NCI-H526 treated with DMSO at 0.1 percent for 48 hours (cell line): ENCODE measurements at places on chromosomes 13 and 19.

DNA sequence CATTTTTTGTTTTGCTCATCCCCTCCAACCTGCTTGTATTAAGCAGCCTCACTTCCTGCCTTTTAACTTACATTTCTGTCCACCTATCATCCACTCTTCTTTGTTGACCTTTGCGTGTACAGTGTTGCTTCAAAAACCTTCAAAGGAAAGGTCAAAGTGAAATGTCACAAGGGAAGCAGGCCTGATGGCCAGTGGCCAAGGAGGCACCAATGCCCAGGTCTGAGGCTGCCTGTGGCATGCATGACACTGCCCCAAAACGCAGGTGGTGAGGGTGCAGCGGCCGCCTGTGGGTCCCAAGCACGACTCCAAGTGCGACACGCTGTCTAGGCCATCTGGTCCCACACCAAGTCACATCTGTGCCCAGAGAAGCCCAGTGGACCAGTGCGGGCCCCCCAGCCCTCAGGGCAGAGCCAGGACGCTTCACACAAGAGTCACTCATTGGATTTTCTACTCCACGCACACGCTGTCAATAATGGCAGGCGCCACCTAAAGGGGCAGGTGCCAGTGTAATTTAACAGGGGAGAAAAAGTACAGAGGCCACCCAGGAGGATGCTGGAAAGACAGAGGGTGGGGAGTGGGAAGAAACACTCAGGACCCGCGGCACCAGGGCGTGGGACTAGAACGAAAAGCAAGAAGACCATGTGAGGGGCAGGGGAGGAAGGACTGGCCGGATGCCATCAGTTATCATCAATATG is 23.5 kb downstream of the SLC7A1 start:
- no peak for DNase-seq

DNA sequence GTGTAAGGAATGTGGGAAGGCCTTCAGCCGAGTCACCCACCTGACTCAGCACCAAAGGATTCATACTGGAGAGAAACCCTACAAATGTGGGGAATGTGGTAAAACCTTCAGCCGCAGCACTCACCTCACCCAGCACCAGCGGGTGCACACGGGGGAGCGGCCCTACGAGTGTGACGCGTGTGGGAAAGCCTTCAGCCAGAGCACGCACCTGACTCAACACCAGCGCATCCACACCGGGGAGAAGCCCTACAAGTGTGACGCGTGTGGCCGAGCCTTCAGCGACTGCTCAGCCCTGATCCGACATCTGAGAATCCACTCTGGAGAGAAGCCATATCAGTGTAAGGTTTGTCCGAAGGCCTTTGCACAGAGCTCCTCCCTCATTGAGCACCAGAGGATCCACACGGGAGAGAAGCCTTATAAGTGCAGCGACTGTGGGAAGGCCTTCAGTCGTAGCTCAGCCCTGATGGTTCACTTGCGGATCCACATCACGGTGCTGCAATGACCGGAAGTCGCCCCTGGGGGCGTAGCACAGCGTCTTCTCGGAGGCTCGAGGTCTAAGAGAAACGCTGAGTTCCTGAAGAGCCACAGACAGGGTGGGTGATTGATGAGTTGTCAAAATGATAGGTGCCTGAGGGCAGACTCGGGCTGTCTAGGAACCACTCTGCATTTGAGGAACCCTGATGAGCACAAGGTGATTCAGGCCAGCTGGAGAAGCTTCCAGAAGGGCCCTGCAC is 12.2 kb downstream of the ZSCAN22 start:
- DNase-seq: no peak

- DNase-seq: no peak
These were observed 587.4 kb downstream of the LMO7 start for GRCh38 chr13:76223565-76223964.

GRCh38 chr19:54209058-54209810 is 8.6 kb downstream of the RPS9 start:
- no peak for DNase-seq

DNA sequence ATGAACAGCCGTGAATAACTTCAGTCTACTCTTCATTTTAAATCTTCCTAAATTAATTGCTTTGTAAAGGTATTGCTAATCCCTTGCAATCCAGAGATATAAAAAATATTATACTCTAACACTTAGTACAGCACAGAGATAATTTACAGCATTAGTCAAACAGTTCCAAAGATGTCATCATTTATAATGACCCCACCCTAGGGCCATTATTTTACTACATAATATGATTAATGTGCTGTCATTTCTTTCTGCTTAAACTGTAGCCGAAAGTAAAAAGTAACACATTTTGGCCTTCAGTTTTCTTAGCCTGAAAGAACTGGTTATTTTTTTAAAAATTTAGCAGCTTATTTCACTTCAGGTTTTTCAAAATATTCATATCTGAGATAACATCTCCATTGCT is 256.3 kb upstream of the RFC3 start:
- peak; percentile 17 for DNase-seq

DNA sequence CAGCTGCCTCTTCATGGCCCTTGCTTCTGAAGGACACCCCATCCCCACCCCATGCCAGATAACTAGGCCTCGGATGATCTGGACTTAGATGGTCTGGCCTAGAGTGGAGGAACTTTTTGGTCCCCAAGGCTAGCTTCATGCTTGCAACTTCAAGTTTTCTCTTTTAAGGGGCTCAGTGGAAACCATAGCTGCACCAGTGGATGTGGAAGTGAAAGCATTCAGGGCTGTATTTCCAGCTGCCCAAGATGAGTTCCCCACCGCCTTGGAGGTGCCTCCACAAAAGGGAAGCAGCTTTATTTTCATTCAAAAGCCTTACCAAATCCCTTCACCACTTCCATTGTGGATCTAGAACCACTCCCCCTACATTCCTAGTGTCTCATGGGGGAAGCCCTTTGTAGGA is 17.6 kb upstream of the GSX1 start:
- DNase-seq: no peak

DNA sequence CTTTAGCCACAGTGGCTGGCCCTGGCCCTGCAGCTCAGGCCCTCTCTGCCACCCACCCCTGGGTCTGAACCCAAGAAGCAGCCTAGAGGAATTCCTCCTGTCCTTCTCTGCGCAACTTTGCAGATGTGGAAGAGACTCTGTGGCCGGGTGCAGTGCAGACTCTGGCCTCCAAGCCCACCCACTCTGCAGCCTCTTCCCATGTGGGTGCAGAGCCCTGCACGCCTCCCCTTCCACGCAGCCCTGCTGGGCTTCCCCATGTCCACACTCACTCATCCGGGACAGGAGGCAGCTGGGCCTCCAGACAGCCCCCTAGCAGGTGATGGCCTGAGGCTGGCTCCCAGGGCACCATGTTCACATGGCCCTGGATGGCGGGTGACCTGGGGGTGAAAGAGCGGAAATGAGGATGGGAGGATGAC is 2.5 kb downstream of the TEX29 start:
- no peak for DNase-seq

GRCh38 chr19:30046522-30046921 is 104.5 kb downstream of the URI1 start:
- DNase-seq: peak; percentile 60

DNA sequence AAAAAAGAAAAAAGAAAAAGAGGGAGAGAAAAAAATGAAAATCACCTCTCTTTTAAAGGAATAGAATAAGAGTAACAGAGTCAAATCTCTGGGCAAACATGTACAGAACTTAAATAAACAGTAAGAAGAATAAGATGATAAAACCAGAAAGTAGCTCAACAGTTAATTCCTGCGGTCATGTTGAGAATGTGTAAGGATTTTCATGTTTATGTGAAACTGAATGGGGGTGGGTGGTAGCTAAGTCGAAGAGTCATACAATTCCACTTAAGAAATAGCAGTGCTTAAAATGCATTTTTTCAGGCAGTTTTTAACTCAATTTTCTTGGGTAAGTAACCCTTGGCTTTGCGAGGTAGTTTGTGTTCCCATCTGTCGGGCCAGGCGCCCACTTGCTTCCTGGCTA is 60.9 kb downstream of the PEX11G start:
- no peak for DNase-seq

DNA sequence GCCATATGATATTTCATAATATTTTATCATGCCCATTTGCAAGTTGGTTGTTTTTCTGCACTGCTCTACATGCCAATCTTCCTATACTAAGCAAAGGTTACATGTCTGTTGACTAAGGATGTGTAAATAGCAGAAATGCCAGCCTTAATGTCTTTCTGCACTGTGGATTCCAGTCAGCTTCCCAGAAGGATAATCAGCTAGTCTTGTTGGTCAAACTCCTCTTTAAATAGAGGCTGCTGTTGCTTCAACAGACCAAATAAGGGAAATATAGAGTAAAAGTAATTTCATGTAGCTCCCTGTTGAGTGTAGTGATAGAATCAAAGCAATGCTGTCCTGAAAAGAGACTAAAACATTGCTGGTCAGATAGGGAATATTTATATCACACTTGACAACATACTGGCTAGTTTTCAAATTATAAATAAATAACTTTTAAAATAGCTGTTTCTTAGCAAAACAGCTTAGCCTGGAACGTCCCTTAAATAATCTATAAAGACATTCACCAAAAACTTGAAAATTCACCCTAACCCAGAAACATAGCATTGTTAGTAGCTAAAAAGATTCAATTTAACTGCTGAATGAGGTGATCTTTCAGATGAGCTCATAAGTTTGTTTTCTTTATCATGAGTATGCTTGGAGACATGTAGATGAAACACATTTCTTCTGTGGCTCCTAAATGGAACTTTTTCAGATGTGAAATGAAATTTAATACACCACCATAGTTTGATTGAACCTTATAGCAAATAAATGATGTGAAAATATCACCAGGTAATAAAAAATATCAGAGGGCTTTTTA is 56.6 kb downstream of the FRY start:
- no peak for DNase-seq
